ENCODE measurements at places on chromosomes 12 and 14.

DNA sequence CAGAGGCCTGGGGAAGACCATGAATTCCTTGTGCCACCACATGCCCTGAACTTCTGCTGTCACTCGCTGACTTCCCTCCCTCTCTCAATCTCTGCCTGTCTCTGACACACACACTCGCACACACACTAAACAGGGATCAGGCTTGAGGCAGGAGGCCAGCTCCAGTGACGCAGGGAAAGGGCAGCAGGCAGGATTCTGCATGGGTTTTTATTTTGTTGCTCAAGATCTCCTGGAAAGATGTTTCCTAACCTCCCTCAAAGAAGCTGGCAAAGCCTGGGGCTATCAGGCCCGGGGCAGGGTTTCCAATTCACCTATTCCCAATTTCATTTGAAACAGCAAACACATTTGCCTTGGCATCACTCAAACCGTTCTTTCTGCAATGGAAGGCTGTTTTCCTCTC, 27.7 kb upstream of the PEX5 start:
- no peak for DNase-seq

DNA sequence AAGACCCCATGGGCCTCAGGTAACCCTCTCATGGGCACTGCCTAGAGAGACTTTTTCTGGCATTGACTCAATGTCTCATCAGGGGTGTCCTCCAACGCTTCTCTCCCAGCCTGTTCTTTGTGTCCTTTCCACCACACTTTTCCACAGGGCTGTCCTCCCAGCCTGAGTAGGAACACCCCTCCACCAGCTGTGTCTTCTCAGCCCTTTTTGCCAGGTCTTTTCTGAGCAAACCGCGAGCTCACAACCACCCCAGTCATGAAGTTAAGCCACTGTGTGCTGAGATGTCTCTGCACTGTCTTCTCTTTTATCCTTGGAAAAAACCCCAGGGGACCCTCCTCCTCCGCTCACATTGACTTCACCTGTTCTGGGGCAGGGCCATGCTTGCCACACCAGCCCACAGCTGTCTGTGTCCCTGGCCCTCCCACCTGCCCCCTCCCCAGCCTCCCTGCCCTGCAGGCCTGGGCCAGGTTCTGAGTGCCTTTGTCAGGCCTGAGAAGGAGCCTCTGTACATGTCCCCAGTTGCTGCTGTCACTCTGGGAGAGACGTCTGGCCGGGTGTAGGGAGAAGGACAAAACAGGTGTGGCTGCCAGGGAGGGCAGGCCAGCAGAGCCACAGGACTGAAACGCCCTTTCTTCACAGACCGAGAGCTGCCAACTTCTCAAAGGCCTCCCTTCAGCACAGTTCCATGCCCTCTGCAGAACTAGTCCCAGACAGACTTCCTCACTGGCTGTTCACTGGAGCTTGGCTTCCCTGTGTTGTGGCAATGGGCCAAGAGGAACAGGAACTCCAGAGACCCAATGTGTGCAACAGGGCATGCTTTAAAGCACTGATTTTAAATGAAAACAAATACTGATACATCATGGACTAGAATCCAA, 50.5 kb upstream of the PNMA1 start:
- no peak for DNase-seq

GRCh38 chr12:34396006-34396860, 373.9 kb downstream of the ALG10 start:
- no peak for DNase-seq

GRCh38 chr12:99495799-99496198, 151.8 kb upstream of the GARIN6 start:
- no peak for DNase-seq

GRCh38 chr14:22821193-22822015, 6.2 kb upstream of the SLC7A7 start:
- no peak for DNase-seq

DNA sequence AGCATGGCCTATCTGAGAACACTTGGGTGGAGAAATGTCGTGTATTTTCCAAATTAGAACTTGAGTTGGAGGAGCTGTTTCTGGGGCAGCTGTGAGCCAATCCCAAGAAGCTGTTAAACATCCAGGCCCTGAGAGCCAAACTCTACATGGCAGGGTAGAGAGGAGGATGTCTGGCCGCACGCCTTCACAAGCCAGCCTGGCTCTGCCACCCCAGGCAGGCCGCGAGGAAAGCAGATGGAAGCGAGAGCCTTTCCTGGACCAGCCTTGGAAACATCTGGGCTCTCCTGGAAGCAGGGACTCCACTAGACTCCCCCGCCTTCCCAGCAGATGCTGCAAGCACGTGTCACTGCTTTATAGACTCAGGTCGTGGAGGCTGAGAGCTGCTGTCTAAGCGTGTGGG, 312.8 kb upstream of the FKBP4 start:
- no peak for DNase-seq

Measured in Panc1 (cell line).